Lower lobe of right lung (tissue), 2 donors: ENCODE measurements at places on chromosomes 3 and 15.

DNA sequence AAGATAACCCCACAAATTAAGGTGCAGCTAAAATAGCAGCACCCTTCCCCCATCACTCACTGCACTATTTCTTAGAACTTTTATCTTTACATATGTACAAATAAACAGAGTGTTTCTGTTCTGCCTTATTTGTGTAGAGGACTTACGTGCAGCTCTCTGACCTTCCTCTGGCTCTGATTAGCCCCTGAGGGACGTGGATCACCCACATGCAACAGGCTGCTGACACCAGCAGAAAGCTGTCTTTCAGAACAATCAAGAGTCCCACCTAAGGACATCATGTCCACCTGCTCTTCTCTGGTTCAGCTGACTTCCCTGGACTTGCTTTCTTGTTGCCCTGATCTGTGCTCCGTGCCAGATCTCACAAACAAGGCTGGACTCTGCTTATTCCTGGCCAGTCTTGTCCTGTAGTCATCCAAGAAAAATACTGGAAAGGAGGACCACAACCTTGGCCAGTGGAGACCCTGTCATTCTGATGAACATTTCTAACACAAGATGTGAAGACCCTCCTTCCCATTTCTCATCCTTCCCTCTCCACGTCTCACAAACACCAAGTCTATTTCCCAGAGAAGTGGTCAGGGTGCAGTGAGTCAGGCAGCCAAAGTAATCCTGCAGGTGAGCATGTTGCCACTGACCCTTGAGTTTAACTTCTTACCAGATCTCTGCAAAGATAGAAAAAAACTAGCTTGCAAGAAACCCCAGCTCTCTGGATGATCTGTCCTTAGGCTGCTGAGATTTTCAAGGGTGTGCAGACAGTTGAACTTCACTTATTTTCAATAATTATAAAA lies 243.6 kb upstream of the ICE2 start:
- no peak for DNase-seq

DNA sequence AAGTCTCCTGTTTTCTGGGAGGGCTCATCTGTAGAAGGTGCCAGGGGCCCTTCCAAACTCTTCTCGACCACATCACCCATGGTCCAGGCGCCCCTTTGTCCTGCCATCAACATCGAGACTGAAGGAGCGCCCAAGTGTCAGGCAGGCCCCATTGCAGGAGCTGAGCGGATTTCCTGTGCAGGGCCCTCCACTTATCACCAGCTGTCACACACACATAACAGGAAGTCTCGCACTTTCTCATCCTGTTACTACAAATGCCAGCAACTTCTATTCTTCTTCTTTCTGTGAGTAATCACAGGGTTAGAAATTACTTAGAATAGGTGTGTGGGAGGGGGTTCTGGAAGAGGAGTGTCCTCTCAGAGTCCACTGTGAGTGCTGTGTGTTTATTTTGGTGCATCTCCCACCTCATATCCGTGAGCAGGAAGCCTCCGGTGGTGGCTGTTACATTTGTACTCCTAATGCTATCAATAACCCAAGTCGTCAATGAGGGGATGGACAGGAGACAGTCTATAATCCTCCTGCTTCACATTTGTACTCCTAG lies at the start of gene KLHL6:
TSS of gene KLHL6 (minus strand) at position 166 of the 541 bp plus-strand sequence. CDS start at position 113, 53 bp downstream.
- DNase-seq = peak; percentile 70

GRCh38 chr3:114542359-114542758 lies 248.5 kb downstream of the TIGIT start:
- DNase-seq = no peak

- DNase-seq = no peak
Measured at GRCh38 chr15:62626903-62627302, 415.6 kb upstream of the TPM1 start.

GRCh38 chr3:15978801-15979200 lies 181.0 kb upstream of the ANKRD28 start:
- no peak for DNase-seq

- DNase-seq = no peak
Measured at GRCh38 chr3:58260261-58260731, 22.7 kb downstream of the ABHD6 start.

- no peak for DNase-seq
Measured at GRCh38 chr3:148654433-148654832, 43.3 kb upstream of the AGTR1 start.

- DNase-seq = peak; percentile 47
Measured at GRCh38 chr15:23648920-23649515, 1.4 kb upstream of the MAGEL2 start.

DNA sequence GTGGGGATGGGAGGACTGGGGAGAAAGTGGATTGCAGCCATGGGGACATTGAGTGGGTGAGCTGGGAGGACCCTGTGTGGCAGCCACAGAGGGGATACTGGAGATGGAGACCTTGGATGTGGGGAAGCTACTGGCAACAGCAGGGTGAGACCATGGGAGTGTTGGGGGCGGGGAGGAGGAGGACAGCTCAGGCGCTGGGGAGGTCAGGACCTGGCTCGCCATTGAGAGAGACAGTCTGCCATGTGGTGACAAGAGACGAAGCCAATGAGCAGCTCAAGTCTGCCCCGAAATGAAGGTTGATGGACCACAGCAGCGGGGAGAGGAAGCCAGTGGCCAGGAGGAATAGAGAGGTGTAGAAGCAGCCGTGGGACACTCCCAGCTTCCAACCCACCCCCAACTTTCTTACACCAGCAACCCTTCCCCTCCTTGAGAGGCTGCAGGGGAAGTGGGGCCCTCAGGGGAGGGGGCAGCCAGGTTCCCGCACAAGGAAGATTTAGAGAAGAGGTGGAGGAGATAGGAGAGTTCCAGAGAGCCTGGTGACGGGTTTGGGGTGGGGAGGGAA lies 118.1 kb downstream of the ASB7 start:
- DNase-seq = no peak

DNA sequence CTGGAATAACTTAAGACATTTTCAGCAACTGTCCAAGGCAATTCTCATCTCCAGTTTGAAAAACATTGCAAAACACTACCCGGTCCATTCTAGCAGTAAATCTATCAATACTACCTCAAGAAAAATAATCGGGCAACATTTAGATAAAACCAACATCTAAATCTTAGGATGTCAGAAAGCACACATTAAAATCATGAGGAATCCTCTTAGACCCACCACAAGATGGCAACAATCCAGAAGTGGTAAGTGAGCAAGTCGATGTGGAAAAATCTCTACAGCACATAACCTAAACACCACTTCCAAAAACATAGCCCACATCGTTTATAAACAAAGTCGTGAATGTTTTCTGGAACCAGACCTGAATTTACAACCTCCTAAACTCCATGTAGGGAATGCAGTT lies 5.7 kb downstream of the PLCH1 start:
- DNase-seq = no peak

DNA sequence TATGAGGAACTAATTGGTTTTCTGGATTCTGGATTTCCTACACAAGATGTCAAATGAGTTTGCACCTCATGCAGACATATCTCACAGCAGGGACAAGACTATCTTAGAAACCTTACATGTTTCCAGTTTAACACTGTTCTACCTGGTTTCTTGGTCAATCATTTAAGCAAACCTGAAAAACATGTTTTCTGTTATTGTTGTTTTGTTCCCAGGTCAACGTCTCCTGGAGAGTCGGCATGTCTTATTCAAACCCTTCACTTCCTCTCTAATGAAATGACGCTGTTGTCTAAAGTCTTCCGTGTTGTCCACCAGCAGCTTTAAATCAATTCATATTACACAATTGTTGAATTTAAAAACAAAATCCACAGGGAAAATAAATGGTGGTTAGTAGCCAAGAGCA lies 150.9 kb downstream of the CNTN3 start:
- no peak for DNase-seq

GRCh38 chr3:146473726-146474125 lies 4.4 kb upstream of the PLSCR2 start:
- DNase-seq = no peak
